ENCODE measurements at places on chromosomes 1 and 21. TPM values are rescaled to one million over a fixed set of nuclear protein-coding genes. Genes with fewer than 3 reads are reported as not detected.

The KLHL12 gene
- 109 TPM for polyA plus RNA-seq

The CFAP141 gene
- polyA plus RNA-seq, result 38.3 TPM

GRCh38 chr1:226126824-226127569, 59.5 kb downstream of the ACBD3 start:
- no peak for DNase-seq

- DNase-seq, result no peak
Observed at GRCh38 chr1:197285526-197286205, 17.6 kb downstream of the CRB1 start.

Measured in testis (tissue), 5 donors.